ENCODE measurements at places on chromosomes 4 and X.
A peak's percentile ranks its signal among the peaks of the same experiment; 100 is the strongest.

DNA sequence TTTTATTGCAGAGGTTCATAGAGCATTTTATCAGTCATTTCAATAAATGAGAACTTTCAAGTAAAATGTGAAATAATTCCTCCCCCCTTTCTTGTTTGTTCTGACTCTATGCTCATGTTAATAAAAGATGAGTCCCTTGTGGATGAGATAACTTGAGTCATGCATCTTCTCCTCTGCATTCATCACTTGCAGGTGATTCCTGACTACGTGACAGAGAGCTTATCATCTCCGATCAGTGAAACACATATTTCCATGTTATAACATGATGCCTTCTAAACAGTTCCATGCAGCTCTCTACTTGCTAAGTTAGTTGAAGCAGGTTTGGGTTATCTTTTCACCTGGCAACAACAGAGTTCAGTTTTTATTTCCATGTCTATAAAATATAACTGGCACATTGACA lies 160.1 kb upstream of the ANKRD50 start:
- H3K27me3 ChIP-seq = no peaks in the 10 kb centered on the region
- no peak for DNase-seq
- no peak overlapping the region for H3K27ac ChIP-seq

- H3K4me3 ChIP-seq = no peak overlapping the region
- H3K27ac ChIP-seq = no peak overlapping the region
- no peaks in the 10 kb centered on the region for H3K27me3 ChIP-seq
- peaks cover 8% of the 10 kb centered on the region for H3K36me3 ChIP-seq
- H3K4me1 ChIP-seq = peaks cover 7% of the 10 kb centered on the region
These were observed 200.6 kb downstream of the APBB2 start for GRCh38 chr4:41013746-41014145.

DNA sequence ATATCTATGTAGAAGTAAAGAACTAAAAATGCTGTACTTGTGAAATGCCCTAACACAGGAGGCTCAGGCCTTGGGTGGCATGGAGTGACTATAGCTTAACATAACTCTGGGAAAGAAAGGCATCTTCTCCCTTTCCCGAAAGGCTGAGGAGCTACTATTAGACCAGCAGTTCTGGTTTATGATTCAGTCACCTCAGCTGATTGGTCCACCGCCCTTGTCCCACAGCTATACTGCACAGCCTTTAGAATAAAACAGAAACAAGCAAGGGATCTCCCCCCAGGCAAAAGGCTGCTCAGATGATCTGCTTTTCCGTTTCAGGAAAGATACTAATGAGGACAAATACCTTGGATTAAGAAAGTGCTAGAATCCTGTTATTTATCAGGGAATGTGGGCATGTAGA lies 171.3 kb downstream of the SNCA start:
- H3K36me3 ChIP-seq = no peaks in the 10 kb centered on the region
- H3K4me3 ChIP-seq = no peak overlapping the region
- H3K27ac ChIP-seq = no peak overlapping the region
- no peaks in the 10 kb centered on the region for H3K27me3 ChIP-seq
- no peak for DNase-seq

DNA sequence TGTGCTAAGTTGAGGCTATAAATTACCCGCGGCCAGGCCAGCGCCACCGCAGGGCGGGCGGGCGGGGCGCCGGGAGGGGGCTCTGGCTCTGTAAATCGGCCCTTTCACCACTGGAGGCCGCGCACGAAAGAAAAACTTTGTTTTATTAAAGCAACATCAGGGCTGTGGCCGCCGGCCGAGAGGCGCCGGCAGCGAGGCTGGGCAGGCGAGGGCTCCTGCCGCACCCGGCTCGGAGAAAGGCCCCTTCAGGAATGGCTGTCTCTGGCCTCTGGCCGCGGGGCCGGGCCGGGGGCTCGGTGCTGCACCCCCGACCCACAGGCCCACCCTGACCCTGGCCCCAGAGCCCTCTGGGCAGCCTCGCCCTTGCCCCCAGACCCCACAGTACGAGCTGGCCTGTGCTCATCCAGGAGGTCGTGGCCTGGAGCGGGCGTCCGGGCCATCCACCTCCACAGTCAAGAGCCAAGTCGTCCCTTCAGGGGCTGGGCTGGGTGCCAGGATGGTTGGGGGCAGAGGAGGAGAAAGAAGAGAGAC lies 29.5 kb upstream of the FGFR3 start:
- DNase-seq = peak; percentile 73
- peak overlapping the region; percentile 75 for H3K27ac ChIP-seq
- H3K4me3 ChIP-seq = peak overlapping the region; percentile 79
- H3K27me3 ChIP-seq = no peaks in the 10 kb centered on the region
- H3K4me1 ChIP-seq = peaks cover 79% of the 10 kb centered on the region
- H3K36me3 ChIP-seq = no peaks in the 10 kb centered on the region

DNA sequence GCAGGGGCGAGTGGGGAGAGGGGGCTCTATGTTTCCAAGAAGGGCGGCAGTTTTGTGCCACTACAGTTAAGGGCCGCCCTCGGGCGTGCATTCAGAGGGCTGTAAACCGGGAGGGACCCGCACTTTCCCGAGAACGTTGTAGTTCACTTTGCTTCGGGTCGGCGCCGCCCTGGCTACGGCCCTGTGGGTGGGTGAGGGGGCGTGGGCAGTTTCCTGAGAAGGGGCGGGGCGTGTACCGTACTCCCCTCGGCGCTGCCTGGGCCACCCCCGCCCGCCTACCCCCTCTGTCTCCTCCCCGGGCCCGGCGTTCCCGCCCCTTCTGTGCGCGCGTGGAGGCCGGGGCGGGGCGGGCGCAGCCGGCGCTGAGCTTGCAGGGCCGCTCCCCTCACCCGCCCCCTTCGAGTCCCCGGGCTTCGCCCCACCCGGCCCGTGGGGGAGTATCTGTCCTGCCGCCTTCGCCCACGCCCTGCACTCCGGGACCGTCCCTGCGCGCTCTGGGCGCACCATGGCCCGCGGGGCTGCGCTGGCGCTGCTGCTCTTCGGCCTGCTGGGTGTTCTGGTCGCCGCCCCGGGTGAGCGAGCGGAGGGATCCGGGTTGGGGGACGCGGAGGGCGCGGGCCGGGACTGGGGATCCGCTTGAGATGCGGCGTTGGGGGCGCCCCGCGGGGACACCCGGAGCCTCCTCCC lies at the start of gene CD99:
Gene CD99, plus strand, starts transcription at position 440 of the 687 bp plus-strand sequence. Its CDS starts 66 bp downstream, at position 506.
- 0 out of 3 replicates have a peak, but pooled peaks cover under 1% of the 10 kb centered on the region for H3K36me3 ChIP-seq
- peak; percentile 80 for DNase-seq
- H3K27me3 ChIP-seq = no peaks in the 10 kb centered on the region
- H3K4me3 ChIP-seq = peak within 1 kb of the TSS; percentile 91

DNA sequence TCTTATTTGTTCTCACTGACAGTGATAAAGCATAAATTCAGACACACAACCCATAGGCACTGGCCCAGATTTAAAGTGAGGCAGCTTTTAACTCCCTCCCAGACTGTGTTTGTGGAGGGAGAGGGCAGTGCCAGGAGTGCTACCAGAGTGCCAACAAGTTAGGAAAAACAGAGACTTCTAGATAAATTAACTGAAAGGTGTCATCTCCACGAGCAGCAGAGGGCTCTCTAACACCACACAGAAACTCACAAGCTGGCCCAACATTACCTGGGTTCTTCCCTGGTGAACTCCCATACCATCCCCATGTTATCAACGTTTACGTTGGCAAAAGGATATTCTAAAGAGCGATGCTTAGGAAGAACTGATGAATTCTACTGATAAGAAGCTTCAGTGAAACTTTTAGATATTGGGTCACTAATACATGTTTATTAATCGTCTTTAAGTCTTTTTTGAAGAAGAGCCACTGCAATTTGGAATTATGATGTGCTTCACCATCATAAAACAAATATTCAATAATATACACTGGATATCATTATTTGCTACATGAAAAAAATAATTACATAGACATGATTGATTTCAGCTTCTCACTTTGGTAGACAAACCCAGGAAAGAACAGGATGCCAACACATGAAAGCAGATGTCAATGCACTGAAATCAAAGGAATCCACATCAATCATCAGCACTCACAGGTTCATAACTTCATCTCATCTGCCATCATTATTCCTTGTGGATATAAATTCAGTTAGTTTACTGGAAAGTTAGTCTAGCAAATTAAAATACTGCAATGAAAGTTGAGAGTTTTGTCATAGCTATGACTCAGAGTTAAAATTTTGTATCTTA lies 121.2 kb upstream of the NAP1L5 start:
- H3K4me1 ChIP-seq = peaks cover 75% of the 10 kb centered on the region
- H3K27me3 ChIP-seq = no peaks in the 10 kb centered on the region
- H3K36me3 ChIP-seq = no peaks in the 10 kb centered on the region
- peak; percentile 56 for DNase-seq
